ENCODE measurements at places on chromosomes 3 and 15.

DNA sequence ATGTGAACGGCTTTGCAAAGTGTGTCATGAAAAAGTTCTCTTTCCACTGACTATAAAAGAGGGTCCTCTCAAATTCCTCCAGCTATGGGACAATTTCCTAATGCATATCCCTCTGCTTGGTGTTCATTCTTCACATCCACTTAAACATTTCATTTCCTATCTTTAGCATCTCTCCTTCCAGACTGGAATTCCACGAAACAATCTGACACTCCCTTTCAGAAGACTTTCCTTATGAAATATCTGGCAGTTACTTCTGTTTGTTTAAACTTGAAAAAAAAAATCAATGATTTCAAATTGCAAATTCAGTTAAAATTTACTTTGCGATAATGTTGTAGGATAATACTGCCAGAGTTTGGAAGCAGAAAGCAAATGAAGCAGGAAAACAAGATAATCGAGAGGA, 105.8 kb upstream of the SELENOK start:
- no peak for DNase-seq
- H3K36me3 ChIP-seq = no peaks in the 10 kb centered on the region
- H3K4me1 ChIP-seq = no peaks in the 10 kb centered on the region
- H3K27ac ChIP-seq = no peak overlapping the region
- H3K27me3 ChIP-seq = no peaks in the 10 kb centered on the region
- no peak overlapping the region for H3K4me3 ChIP-seq

GRCh38 chr3:27666708-27667107, 55.4 kb downstream of the EOMES start:
- DNase-seq = peak; percentile 53
- no peaks in the 10 kb centered on the region for H3K36me3 ChIP-seq
- H3K27ac ChIP-seq = peak overlapping the region; percentile 46
- H3K4me1 ChIP-seq = peaks cover 7% of the 10 kb centered on the region

DNA sequence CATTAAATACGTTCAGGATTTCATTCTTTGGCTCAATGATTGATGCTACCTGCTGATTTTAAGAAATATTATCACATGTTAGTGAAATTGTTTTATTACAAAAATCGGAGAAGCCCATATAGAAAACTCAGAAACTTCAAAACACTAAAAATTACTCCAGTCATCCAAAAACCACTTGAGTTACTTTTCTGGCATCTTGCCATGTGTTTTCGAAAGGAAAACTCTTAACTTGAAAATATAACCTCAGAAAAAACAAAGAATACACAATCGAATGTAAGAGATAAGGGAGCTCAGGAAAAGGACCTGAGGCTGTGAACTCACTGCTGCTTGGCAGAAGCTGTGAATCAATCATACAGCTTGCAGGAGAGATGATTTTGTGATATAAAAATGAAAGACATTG, 151.3 kb upstream of the SLITRK3 start:
- no peaks in the 10 kb centered on the region for H3K36me3 ChIP-seq
- no peak overlapping the region for H3K27ac ChIP-seq
- H3K4me3 ChIP-seq = no peak overlapping the region
- no peaks in the 10 kb centered on the region for H3K4me1 ChIP-seq

GRCh38 chr15:62244762-62245161, 79.7 kb upstream of the C2CD4B start:
- no peaks in the 10 kb centered on the region for H3K36me3 ChIP-seq
- H3K4me3 ChIP-seq = no peak overlapping the region
- H3K27ac ChIP-seq = no peak overlapping the region
- no peaks in the 10 kb centered on the region for H3K27me3 ChIP-seq
- DNase-seq = no peak
- H3K4me1 ChIP-seq = no peaks in the 10 kb centered on the region

DNA sequence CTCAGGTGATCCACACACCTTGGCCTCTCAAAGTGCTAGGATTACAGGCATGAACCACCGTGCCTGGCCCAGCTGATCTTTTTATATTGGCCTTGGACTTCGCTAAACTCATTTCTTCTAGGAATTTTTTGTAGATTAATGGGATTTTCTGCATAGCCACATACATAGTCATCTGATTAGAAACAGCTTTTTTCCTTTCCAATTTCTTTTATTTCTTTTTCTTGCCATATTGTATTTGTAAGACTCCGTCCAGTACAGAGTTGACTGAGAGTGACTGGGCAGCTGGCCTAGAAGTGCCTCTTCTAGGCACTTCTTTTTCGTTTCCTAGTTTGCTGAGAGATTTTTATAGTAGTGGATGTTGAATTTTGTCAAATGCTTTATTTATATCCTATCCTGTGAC, 37.4 kb downstream of the ARIH1 start:
- no peak overlapping the region for H3K4me3 ChIP-seq
- H3K36me3 ChIP-seq = peaks cover 2% of the 10 kb centered on the region
- DNase-seq = no peak
- H3K27me3 ChIP-seq = no peaks in the 10 kb centered on the region
- no peak overlapping the region for H3K27ac ChIP-seq

DNA sequence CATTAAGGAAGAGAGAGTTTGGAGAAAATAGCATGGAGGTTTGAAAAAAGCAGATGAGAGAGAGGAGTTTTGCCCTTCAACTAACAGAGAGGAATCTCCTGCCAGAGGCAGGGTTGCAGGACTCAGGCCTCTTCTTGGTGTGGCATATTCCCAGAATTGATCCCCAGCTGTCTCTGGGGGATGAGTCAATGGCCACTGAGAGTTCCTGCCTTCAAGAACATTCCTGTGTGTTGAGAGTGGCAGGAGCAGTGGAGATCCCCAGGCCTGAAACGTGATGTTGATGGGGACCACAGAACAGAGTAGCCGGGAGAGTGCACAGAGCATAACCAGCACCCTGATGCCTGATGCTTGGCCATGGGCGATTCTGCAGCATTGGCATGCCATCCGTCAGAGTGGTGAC, 348.4 kb upstream of the THBS1 start:
- no peak overlapping the region for H3K27ac ChIP-seq
- no peaks in the 10 kb centered on the region for H3K4me1 ChIP-seq
- H3K27me3 ChIP-seq = no peaks in the 10 kb centered on the region
- DNase-seq = no peak
- no peak overlapping the region for H3K4me3 ChIP-seq

GRCh38 chr3:187855131-187855530, 109.9 kb upstream of the BCL6 start:
- no peak overlapping the region for H3K4me3 ChIP-seq
- no peak for DNase-seq
- H3K27ac ChIP-seq = no peak overlapping the region
- H3K27me3 ChIP-seq = no peaks in the 10 kb centered on the region
- no peaks in the 10 kb centered on the region for H3K4me1 ChIP-seq
- no peaks in the 10 kb centered on the region for H3K36me3 ChIP-seq

GRCh38 chr15:28912422-28912821, 26.6 kb downstream of the APBA2 start:
- H3K27me3 ChIP-seq = no peaks in the 10 kb centered on the region
- no peak for DNase-seq
- no peaks in the 10 kb centered on the region for H3K4me1 ChIP-seq

GRCh38 chr3:16059081-16059537, 115.4 kb upstream of the GALNT15 start:
- no peak overlapping the region for H3K4me3 ChIP-seq
- H3K36me3 ChIP-seq = no peaks in the 10 kb centered on the region
- H3K4me1 ChIP-seq = no peaks in the 10 kb centered on the region
- H3K27ac ChIP-seq = no peak overlapping the region

DNA sequence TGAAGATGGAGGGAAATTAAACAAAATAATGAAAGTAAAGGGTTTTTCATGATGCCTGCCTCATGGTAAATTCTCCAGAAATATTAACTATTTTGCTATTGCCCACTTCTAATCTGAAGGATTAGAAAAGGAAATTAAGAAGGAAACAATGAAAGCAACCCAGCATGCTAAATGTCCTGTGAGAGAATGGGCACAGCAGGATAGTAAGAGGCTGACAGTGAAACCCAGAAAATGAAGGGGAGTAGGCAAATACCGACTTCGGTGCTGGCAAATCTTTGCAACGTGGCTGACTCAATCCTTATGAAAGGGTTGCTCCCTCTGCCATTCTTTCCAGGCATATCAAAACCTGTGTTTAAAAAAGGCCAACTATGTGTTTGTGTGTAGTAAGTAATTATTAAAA, 147.5 kb upstream of the SYNPR start:
- H3K4me3 ChIP-seq = no peak overlapping the region
- H3K27me3 ChIP-seq = no peaks in the 10 kb centered on the region
- no peaks in the 10 kb centered on the region for H3K4me1 ChIP-seq
- H3K27ac ChIP-seq = no peak overlapping the region
- no peak for DNase-seq
- H3K36me3 ChIP-seq = no peaks in the 10 kb centered on the region

DNA sequence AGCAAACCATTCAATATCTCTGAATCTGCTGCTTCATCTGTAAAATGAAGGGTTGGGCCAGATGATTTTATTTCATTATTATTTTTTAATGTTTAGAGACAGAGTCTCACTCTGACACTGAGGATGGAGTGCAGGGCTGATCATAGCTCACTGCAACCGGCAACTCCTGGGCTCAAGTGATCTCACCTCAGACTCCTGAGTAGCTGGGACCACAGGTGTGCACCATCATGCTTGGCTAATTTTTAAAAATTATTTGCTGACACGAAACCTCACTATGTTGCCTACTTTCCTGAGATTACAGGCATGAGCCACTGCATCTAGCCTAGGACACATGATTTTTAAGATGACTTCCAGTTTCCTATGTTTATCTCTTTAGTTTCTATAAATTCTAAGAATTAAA, 105.8 kb downstream of the P3H2 start:
- H3K27me3 ChIP-seq = no peaks in the 10 kb centered on the region
- no peaks in the 10 kb centered on the region for H3K4me1 ChIP-seq
- no peak for DNase-seq
- no peak overlapping the region for H3K27ac ChIP-seq
- H3K36me3 ChIP-seq = no peaks in the 10 kb centered on the region

DNA sequence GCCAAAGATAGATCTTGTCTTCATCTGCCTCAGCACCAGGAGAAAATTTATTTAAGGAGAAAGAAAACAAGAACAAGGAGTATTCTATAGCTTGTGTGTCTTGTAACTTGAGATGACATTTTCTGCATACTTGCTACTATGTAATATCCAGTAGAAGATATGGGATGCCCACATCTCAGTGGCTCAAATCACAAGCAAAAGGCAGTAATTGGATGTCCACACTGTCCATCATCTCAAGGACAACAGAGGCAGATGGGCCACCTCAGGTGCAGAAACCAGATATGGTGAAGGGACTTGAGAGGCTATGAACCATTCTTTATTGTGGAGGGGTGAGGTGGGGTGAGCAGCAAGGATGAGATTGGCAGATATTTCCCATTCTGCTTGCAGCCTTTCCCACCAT, 309.0 kb downstream of the GBE1 start:
- H3K4me1 ChIP-seq = no peaks in the 10 kb centered on the region
- no peaks in the 10 kb centered on the region for H3K27me3 ChIP-seq
- no peak overlapping the region for H3K4me3 ChIP-seq
- no peaks in the 10 kb centered on the region for H3K36me3 ChIP-seq

Data from B cell (primary cell).